ENCODE measurements at places on chromosomes 4 and X.

DNA sequence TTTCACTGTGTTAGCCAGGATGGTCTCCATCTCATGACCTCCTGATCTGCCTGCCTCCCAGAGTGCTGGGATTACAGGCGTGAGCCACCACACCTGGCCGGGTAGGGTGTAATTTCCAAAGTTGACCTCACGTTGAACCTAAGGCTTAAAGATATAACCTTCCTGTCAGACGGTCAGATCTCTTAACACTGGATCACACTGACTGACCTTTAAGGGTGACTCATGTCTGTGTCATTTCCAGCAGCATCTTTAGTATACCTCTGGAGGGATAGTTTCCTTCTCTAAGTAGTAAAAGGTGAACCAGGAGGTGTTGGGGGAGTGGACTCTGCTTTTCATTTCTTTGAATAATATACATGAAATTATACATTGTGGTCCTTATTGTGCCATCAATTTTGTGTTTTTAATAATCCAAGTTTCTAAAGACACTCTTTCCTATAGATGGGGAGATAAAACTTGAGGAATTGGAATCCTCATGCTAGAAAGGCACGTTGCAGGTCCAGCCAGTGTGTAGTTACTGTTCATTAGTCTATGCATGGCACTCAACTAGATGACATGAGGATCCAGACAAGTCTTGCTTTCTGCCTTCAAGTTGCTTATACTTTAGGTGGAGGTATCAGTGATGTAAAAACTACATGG lies 45.7 kb downstream of the ARHGAP10 start:
- DNase-seq = no peak

GRCh38 chr4:40502220-40502619 lies 127.4 kb downstream of the RBM47 start:
- DNase-seq = no peak

GRCh38 chrX:149495573-149496071 lies 9.5 kb downstream of the IDS start:
- no peak for DNase-seq

- peak; percentile 55 for DNase-seq
Measured at GRCh38 chr4:154332681-154333421, 158.7 kb downstream of the DCHS2 start.

DNA sequence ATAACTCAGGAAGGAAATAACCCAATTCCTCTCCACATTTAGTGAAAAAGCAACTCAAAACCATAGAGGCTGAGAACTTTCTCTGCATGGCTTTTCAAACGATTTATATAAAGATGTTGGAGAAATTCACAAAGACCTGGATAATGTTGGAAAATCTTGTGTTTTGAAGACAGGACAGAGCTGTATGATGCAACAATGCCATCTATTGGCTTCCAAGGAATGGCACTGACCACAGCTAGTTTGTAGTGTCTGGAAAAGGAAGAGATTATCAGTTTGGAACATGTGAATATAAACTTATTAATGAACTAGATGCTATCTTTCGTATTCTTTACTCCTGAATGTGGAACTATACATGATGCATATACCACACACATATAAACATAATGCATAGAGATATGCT lies 503.6 kb downstream of the IL1RAPL1 start:
- DNase-seq = no peak

- no peak for DNase-seq
Measured at GRCh38 chr4:103150677-103151076, 47.5 kb downstream of the CENPE start.

- no peak for DNase-seq
Measured at GRCh38 chrX:13340182-13340791, 20.4 kb upstream of the ATXN3L start.

DNA sequence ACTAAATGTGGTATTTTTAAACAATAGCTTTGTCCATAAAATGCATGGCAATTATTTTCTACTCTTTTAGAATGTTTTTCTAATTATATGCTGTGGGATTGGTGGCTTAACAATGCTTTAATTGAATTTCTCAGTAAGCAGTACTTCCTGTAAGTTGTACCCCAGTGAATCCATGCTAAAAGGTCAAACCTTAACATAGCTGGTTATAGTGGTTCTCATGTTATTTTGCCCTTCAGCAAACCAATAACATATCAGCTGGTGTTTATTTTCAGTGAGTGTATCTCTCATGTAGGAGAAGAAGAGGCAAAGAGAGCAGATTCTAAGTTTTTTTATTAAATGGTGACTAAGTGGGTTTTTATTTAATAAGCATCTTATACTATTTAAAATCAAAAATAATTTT lies 41.5 kb downstream of the BTC start:
- no peak for DNase-seq

DNA sequence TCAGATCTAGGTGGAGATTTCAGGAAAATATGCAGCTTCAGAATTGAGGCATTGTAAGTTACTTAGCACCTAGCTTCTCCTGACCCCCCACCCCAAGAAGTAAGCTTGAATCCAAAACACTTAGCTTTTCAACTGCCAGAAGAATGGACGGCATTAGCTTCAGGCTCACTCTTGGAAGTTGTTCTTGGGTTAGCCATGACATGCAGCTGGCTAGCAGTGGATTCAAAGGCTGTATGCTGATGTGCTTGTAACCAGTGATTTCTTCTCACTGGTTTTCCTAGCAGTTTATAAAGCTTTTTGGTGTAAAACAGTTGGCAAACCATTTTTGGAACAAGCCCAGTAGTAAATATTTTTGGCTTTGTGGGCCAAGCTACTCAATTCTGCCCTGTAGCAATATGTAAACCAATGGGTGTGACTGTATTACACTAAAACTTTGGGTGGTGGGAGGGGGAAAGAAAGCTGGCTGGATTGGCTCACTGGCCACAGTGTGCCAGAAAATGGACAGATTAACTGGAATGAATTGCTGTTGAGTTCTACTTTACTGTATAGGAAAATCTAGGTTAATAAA lies 85.6 kb downstream of the SHROOM2 start:
- no peak for DNase-seq

- no peak for DNase-seq
Measured at GRCh38 chr4:154487145-154487544, 4.5 kb downstream of the DCHS2 start.

DNA sequence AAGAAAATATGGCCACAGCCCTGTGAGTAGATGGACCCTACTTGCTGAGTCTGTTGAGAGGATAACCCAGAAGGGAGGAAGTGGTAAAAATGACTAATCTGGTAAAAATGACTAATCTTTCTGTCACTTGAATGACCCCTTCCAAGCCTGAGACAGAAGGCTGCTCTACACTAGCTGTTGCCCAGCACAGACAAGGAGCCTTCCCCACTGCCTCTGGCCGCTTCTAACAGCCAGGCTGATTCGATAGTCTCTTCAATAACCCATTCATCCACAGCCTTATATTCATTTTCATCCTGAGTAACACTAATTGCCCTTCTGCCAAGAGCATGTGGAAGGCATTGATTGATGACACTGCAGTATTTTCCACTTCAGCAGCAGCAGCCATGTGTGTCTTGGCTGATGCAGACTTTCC lies 18.4 kb downstream of the MAGEB17 start:
- no peak for DNase-seq

DNA sequence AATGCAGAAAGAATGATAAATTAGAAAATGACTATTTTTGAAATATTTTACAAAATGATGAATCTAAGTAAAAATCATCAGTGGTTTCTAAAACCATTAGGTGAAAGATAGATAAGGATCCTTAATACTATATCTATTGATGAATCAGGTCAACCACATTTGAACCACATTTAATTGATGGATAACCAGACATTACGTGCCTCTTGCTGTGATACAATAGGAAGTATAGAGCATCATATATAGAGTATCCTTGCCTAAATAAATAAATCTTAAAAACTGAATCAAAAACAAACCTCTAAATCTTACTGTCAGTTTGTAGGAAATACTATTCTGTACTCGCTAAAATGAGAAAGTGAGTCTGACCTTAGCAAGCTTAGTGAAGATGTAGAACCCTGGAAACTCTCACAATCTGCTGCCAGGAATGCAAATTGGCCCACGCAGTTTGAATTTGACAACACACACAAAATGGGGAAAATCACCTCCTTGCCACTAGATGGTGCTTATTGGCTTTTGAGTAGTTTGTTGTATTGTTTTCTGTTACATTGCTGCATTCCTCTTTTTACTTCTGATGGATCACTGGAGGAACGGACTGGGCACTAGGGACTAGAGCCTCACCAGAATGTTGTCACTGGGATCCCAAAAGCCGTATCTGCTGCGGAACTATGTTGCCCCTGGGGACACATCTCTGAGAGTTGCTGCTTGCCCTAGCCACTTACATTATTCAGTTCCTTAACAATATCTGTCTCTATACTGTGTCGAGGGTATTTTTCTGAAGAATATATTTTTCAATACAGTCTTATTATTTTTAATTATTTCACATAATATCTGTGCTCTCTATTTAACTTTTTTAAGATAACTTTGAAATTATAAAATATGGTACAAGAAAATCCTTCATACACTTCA lies 25.4 kb upstream of the SLAIN2 start:
- no peak for DNase-seq

DNA sequence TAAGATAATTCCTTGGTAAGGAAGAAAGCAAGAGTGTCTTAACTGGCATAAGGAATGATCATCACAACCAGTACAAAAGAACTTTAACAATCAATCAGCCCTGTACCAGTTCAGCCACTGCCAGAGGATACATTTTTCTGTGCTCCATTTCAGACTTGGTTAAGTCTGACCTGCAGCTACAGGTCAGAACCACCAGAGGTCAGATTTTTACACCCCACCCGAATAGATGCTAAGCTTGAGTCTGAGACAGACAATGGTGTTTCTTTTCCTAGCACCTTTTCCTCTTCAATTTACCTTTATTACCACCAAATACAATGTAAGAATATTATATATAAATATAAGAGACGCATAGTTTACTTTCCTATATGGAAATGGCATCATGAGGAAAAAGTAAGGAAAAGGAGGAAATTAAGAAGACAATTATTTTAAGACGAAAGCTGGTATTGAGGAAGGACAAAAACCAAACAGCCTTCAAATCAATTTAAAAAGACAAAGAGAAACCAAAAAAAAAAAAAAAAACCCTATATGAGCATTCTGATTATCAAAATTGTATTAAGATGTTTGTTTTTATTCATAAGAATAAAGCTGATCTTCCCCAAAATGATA lies 215.3 kb upstream of the TTC29 start:
- DNase-seq = no peak

GRCh38 chr4:185412412-185412811 lies 13.4 kb downstream of the UFSP2 start:
- no peak for DNase-seq

DNA sequence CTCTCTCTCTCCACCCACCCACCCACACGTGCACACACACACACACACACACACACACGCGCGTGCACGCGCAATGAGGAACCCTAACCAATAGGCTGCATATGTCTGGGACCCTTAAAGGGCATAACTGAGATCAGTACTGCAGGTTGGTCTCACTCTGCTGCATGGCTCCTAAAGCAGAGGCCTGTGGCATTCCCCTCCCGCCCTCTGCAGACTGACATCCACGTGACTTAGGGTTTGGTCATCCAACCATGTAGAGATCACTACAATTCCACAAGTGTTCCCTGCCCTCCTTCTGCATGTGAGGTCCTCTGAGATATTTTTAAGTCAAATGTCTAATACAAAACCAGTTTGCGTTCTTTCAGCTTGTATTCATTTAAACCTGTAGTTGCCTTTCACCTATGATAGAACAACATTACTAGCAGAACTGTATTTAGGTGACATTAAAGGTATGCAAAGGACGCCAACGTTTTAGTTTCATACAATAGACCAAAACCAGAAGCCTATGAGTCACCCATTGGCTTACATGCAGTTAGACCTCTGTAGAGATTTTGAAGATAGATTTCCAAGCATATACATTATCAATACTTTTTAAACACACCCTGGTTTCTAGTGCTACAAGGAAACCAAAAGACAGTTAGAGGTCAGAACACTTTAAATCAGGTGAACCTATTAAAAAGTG lies 10.1 kb downstream of the XAGE5 start:
- DNase-seq = no peak

DNA sequence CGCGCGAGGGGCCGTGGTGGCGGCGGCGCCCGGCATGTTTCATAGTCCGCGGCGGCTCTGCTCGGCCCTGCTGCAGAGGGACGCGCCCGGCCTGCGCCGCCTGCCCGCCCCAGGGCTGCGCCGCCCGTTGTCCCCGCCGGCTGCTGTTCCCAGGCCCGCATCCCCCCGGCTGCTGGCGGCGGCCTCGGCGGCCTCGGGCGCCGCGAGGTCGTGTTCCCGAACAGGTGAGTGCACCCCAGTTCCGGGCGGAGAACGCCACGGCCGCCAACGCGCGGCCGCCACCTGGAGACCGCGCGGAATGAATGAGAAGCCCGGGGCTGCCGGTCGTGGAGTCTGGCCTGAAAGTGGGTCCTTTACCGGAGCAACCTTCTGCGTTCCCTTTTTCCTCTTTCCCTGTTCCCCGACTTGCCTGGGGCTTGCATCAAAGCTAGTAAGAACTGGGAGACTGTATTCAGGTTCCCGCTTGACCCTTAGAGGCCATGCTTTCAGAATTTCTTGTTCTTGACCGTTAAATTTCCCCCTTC lies 429 bp downstream of the NOCT start:
- DNase-seq = peak; percentile 52

DNA sequence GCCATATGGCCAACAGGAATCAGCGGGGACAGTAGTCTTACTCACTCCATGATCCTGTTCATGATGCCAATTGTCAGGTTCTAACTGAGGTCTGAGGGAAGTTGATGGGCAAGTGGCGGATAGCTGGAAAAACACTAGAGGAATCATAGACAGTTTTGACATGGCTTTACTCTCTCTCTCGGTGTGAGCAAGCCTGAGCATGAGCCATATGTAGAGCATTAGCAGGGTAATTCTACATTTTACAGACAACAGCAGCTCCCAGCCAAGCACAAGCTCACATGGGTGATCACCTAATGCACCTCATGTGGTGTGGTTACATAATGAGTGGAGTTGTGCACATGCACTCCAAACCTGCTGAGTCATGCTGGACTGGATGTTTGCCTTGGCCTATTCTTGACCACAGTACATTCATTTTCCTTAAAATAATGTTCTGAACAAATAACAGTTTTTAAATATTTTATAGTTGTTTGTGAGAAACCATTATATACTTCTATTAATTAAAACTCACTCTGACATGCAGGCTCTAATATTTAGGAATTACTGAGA lies 429.2 kb downstream of the GPAT3 start:
- DNase-seq = no peak

- DNase-seq = no peak
Measured at GRCh38 chr4:119897260-119897659, 169.4 kb downstream of the MAD2L1 start.

DNA sequence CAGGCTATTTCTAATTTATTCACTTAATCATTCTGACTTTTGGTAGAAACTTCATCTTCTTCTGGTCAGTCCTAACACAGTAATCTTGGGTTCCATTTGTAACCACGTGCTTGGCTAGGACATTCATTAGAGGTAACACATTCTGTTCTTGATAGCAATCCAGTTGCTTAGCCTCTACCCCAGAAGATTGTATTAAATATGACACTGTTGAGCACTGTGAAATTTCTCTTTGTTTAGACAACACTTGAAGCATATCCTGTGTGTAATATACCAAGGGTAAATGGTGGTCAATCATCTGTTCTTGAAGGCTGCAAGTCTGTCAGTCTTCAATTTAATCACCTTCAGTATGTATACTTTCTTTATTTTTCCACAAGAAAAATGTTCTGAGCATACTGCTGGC lies 523.0 kb downstream of the ANKRD50 start:
- DNase-seq = no peak

- no peak for DNase-seq
Measured at GRCh38 chr4:126778348-126778747, 854.4 kb upstream of the INTU start.
